ENCODE measurements at places on chromosomes 2 and 18.

DNA sequence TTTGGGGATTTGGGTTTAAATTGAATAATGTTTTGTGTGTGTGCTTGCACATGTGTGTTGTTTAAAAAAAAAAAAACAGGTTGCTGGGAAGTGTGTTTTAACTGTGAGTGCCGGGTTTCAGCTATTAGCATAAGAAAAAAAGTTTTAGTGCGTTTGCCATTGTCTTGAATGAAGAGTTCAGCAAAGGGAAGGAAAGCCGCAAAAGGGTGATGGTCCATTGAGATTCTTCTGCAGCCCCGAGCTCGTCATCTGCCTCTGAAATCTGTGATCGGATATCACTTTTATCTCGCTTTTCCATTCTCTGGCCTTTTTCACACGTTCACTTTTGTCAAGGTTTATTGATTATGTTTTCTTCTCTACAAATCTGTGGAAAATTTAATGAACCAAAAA is 4.7 kb downstream of the GLI2 start:
- H3K4me1 ChIP-seq, result peaks cover 48% of the 10 kb centered on the region
- no peaks in the 10 kb centered on the region for H3K36me3 ChIP-seq
- no peak overlapping the region for H3K4me3 ChIP-seq
- DNase-seq, result no peak
- no peak overlapping the region for H3K27ac ChIP-seq

DNA sequence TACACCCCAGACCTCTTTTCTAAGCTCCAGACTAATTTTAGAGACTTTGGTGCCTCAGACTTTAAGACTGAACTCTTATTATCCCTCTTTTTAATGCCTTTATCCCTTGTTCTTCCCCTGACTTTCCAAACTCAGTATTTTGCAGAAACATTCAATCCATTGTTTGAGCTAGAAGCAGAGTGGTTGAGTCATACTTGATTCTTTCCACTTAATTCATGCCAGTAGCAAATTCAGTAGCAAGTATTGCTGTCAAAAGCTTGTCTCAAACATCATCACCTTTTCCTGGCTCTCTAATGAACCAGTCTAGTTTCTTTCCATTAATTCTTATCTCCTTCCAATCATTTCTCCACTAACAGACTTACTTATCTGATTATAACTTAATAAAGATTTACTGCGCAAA is 699.7 kb upstream of the ZNF804A start:
- H3K36me3 ChIP-seq, result no peaks in the 10 kb centered on the region
- H3K4me1 ChIP-seq, result no peaks in the 10 kb centered on the region
- DNase-seq, result no peak
- no peak overlapping the region for H3K4me3 ChIP-seq

DNA sequence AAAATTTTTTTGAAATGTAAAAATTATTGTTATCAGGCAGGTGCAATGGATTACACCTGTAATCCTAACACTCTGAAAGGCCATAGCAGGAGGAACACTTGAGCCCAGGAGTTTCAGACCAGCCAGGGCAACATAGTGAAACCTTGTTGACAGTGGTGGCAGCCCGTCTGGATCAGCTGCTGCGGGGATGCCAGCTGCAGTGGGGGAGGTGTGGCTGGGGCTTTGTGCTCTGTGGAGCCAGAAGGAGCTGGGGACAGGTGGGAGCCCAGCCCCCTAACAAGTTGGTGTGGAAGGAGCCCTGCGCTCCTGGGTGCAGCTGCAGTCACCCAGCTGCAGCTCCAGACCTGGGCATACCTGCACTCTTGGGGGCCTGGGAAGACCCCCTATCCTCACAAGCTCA is 182.4 kb upstream of the MC4R start:
- no peaks in the 10 kb centered on the region for H3K4me1 ChIP-seq
- H3K36me3 ChIP-seq, result no peaks in the 10 kb centered on the region
- no peak overlapping the region for H3K4me3 ChIP-seq
- no peak for DNase-seq
- H3K27ac ChIP-seq, result no peak overlapping the region

GRCh38 chr2:179184610-179185009 is 80.0 kb downstream of the SESTD1 start:
- no peak overlapping the region for H3K27ac ChIP-seq
- no peak overlapping the region for H3K4me3 ChIP-seq
- no peak for DNase-seq
- H3K4me1 ChIP-seq, result no peaks in the 10 kb centered on the region
- H3K27me3 ChIP-seq, result no peaks in the 10 kb centered on the region
- H3K36me3 ChIP-seq, result no peaks in the 10 kb centered on the region

DNA sequence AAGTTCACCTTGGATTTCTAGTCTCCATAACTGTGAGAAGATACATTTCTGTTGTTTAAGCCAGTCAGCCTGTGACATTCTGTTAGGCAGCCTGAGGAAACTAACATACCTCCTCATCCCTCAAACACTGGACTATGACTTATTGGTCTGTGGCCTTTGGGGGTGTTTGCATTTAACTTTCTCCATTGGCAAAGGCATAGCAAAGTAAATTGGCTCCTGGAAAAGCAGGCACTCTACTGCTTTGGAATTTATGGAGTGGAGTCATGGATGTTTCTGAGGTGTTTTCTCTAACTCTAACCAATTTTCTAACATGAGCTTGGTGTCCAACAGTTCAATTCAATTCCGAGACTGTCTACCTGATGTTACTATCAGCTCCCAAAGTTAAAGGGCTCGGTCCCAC is 48.9 kb upstream of the CTLA4 start:
- H3K27ac ChIP-seq, result no peak overlapping the region
- H3K4me1 ChIP-seq, result no peaks in the 10 kb centered on the region
- no peak for DNase-seq

GRCh38 chr2:199509403-199509802 is 51.7 kb upstream of the SATB2 start:
- no peaks in the 10 kb centered on the region for H3K27me3 ChIP-seq
- H3K36me3 ChIP-seq, result no peaks in the 10 kb centered on the region
- H3K4me3 ChIP-seq, result no peak overlapping the region
- no peak overlapping the region for H3K27ac ChIP-seq

DNA sequence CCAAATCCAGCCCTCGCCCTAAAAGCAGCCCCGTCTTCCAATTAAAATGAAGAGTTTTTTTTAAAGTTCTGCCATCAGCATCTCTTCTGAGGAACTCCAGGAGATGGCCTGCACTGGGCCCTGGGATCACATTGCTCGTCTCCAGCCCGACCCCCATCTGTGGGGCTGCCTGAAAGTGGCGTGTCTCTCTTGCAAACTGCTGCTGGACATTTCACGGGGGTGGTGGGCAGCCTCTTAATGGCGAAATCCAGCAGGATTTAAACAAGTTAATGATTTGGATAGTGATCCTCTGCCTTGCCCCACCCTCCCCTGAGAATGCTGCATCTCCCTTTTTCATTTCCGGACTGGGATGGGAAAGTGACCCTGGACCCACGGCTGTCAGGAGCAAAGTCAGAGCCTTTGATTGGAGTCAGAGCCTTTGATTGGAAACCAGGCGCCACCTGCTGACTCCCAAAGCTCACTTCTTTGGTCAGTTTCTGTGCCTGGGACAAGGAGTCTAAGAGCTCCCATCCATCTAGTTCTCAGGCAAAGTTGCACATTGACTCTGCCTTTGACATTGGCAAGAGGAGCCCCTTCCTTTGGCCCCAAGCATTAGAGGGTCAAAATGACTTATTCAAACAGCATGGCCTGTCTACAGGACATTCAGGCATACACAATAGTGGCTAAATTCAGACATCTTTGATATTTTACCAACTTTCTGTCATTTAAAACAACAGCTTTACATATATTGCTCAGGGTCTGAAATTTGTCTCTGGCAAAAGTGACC is 155.2 kb downstream of the SH3BP4 start:
- no peak for DNase-seq
- no peaks in the 10 kb centered on the region for H3K36me3 ChIP-seq
- no peak overlapping the region for H3K27ac ChIP-seq

DNA sequence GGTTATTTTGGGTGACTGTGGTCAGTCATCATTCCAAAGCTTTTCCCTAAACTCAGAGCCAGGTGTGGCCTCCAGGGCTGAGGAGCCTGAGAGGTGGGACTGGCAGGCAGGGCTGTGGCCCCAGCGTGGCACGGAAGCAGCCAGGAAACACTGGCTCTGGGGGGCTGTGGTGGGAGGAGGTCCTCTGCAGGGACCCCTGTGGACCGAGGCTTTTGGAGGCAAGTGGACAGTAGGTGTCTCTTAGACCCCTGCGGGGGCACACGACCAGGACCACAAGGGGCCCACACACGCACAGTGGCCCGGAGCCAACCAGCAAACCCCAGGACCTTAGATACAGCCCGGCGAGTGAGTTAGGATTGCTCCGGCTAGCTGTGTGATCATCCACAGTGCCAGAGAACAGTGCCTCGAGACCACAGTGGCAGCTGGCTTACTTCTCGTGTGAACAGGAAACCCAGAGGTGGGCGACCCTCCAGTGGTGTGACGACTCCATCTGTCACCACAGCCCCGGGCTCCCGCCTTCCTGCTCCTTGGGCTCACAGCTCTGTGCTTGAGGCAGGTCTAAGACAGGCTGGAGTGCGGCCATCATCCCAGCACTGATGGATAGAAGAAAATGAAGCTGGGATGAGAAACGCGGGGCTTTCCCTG is 1.6 kb upstream of the RTP5 start:
- no peak for DNase-seq
- H3K4me1 ChIP-seq, result no peaks in the 10 kb centered on the region
- no peaks in the 10 kb centered on the region for H3K27me3 ChIP-seq

- H3K27me3 ChIP-seq, result no peaks in the 10 kb centered on the region
- H3K4me3 ChIP-seq, result no peak overlapping the region
- no peaks in the 10 kb centered on the region for H3K36me3 ChIP-seq
- no peak for DNase-seq
- no peak overlapping the region for H3K27ac ChIP-seq
Measured at GRCh38 chr18:26565514-26565913, 17.2 kb upstream of the KCTD1 start.

- no peak for DNase-seq
- H3K4me1 ChIP-seq, result peaks cover 8% of the 10 kb centered on the region
- no peak overlapping the region for H3K27ac ChIP-seq
- no peaks in the 10 kb centered on the region for H3K36me3 ChIP-seq
- H3K27me3 ChIP-seq, result no peaks in the 10 kb centered on the region
- H3K4me3 ChIP-seq, result no peak overlapping the region
Measured at GRCh38 chr2:26740890-26741302, 23.2 kb upstream of the SLC35F6 start.

DNA sequence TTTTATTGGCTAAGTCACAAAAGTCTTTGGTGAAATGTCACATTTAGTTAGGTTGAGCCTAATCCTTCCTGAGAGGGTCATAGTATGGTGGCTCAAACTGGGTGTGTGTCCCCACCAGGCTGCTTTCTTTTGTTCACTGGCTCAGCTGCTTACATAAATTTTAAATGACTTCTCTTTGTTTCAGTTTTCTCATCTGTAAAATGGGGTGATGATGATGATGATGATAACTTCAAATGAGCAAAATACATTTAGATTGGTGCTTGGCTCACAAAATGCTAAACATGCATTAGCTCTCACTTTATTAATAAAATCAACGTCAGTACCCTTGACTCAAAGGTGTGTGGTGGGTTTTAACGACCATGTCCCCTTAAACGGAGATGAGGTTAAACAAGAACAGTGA is 7.2 kb upstream of the TAF1B start:
- no peak for DNase-seq
- H3K36me3 ChIP-seq, result no peaks in the 10 kb centered on the region
- no peak overlapping the region for H3K4me3 ChIP-seq
- peaks cover 23% of the 10 kb centered on the region for H3K4me1 ChIP-seq
- no peak overlapping the region for H3K27ac ChIP-seq
- H3K27me3 ChIP-seq, result no peaks in the 10 kb centered on the region

DNA sequence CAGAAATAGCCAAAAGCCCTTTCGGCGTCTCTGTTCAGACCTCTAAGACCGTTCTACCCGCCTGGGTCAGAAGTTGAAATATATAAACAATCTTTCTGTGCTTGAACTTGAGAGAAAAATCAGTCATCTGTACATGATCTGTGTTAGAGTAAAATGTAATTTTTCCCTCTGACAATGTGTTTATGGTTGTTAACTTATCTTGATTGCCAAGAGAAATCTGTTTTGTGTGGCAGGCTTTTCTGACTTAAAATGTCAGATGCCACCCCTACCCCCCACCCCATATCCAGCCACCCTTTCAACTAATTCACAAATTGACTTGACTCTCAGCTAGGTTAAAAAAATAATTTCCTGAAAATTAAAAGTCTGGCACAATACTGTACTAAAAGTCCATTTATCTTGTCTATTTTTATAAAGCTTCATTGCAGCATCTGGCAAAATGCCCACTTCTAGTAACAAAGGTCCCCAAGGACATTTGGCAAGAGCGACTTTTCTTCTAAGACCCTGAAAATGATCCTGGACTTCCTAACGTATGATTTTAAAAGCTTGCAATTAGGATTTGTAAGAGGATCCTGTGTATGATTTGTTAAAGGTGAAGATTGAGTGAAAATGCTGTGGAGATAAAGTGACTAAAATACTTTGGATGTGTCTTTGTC is 304.2 kb downstream of the EPHA4 start:
- no peaks in the 10 kb centered on the region for H3K4me1 ChIP-seq
- H3K27ac ChIP-seq, result no peak overlapping the region
- no peak for DNase-seq
- H3K27me3 ChIP-seq, result no peaks in the 10 kb centered on the region
- no peak overlapping the region for H3K4me3 ChIP-seq

DNA sequence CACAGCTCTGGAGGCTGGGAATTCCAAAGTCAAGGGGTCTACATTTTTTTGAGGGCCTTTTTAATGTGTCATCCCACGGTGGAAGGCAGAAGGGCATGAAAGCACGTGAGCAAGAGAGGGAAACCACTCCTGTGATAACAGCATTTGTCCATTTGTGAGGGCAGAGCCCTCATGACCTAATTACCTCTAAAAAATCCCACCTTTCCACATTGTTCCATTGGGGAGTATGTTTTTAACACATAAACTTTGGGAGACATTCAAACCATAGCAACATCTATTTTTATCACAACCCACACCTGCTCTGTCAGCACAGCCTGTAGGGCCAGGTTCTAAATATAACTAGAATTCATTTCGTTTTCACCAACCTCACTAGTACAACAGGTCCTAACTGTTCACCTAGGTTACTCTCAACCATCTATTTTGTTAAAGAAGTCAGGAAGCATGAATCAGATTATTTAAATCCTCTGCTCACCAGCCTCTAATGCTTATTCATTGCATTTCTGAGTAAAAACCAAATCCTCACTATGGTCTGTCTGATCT is 92.2 kb upstream of the DPP10 start:
- H3K4me1 ChIP-seq, result no peaks in the 10 kb centered on the region
- H3K27ac ChIP-seq, result no peak overlapping the region

DNA sequence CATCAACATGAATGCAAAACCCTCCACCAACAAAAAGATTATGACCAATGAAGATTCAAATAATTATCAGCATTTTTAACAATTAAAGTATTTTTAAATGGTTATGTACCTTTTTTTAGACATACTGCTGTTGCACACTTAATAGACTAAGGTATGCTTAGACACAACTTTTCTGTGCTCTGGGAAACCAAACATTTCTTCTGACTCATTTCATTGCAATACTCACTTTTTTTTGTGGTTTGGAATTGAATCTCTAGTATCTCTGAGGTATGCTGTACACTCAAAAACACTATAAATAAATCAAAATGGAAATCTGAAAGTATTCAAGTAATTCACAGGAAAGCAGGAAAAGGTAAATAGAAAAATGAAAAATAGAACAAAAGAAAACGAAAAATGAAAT is 247.9 kb upstream of the POU3F3 start:
- no peaks in the 10 kb centered on the region for H3K36me3 ChIP-seq
- H3K4me3 ChIP-seq, result no peak overlapping the region
- no peak for DNase-seq
- H3K27ac ChIP-seq, result no peak overlapping the region
- no peaks in the 10 kb centered on the region for H3K27me3 ChIP-seq
